ENCODE measurements at places on chromosomes 12 and 14.
A peak's percentile ranks its signal among the peaks of the same experiment; 100 is the strongest.

DNA sequence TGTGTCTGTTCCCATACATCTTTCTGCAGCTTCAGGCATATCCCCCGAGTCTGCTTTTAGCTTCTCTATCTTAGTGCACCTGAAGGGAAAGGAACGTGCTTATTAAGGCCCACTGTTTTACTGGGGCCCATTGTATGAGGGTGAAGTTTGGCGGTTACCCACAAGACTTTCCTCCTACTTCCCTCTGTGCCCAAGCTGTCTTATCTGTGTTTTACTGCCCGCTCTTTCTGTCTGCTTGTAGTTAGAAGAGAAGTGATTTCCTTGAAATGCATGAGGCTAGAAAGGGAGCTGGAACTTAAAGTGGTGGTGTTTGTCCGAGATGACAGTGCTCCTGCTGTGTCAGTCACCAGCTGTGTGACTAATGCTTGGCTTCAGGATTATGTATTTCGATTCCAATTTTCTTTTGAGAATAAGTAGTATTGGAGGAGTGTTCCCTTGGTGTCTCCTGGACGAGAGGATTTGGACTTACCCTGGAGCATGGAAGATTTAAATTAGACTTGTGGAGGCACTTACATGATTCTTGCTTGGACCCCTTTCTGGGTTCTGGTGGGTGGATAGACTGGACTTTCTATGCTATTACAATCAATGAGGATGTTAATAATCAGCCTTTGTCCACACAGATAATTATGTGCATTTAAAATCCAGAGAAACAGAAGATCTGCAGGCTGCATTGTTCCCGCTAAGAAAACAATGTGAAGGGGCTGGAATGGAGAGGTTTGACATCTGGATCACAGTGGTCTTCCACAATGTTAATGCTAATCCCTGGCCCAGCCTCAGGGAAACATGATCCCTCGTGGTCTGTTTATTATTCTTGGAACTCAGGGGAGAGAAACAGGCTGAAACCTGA, 13.9 kb upstream of the KRT86 start:
- peak; percentile 33 for DNase-seq

GRCh38 chr14:61456720-61457119, 135.3 kb downstream of the PRKCH start:
- no peak for DNase-seq

DNA sequence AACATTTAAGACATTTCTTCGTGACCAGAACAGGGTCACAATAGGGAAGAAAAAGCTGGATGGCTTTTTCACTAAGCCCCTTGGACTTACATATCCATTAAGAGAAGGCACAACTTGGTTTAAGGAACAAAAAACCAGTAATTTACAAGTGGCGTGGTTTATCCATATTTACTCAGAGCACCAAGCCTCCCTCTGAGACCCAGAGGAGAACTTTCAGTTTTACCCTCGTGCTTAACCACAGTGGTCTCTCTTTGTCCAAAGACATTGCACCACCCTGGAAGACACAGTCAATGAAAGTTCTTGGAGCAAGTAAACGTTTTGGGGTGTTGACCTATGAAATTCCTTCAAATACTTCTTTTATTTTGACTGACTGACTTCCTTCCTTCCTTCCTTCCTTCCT, 52.5 kb downstream of the SSPN start:
- DNase-seq: no peak

DNA sequence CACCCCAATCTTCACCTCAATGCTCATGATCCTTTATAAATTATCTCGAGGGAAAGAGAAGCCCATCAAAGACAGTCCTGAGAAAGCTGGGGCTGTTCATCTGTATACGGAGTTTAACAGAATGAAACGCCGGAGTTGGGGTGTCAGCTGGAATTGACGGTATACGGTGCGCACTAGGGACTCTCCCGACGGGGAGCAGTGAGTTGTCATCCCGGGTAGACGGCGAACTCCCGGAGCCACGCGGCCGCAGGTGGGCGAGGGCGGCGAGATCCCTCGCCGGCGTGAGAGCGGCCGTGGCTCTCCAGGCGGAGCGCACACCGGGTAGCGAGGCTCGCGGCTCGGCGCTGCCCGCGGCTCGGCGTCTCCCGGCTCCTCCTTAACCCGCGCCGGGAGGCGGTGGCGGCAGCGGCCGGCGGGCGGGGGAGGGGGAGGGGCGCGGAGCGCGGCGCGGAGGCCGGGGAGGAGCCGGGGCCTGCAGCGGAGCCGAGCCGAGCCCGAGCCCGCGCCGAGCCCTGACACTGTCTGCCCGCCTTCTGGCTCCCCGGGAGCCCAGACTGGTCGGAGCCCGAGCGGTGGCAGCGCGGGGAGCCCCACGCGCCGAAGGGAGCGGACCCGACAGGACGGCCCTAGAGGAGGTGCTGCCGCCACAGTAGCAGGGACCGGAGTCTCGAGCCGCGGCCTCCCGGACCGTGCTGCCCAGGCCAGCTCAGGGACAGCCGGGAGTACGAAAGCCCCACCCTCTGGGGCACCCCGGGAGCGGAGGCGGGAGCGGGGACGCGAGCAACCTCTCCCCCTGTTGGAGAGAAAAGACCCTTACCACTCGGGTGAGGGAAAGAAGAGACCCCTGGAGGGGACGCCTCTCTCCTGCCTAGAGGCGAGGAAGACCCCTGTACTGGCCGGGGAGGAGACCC, at the start of gene FOXJ2:
Gene FOXJ2, plus strand, starts transcription at position 475 of the 911 bp plus-strand sequence. CDS start 7,117 bp downstream, outside the sequence.
- DNase-seq: no peak

- DNase-seq: no peak
Observed at GRCh38 chr12:108134744-108135143, 5.7 kb downstream of the WSCD2 start.

DNA sequence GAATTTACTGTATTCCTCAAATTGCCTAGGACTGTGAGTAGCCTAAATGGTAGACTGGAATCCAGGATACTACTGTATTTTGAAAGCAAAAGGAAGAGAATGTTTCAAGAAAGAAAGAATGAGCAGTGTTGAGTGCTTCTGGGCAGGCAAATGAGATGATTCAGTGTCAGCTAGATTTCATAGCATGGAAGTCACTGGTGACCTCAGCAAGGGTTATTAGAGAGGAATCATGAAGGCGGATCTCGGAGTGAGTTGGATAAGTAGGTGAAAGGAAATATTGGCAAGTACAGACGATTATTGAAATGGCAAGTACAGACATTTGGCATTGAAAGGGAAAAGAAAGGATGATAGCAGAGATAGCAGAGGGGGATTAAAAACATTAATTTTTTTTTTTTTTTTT, 27.1 kb downstream of the VRK1 start:
- DNase-seq: no peak

Measured in smooth muscle cell of the brain vasculature (primary cell).